ENCODE measurements at places on chromosomes 11 and 22. TPM values are rescaled to one million over a fixed set of nuclear protein-coding genes. Genes with fewer than 3 reads are reported as not detected.

The SCGB1A1 gene
- total RNA-seq, result not detected

The OR10A2 gene
- not detected for total RNA-seq

The OSBP2 gene
- 6.7 TPM for total RNA-seq

The C11orf87 gene
- 0.09 TPM for total RNA-seq

The TMEM41B gene
- total RNA-seq, result 23.8 TPM

The HSD17B12 gene
- total RNA-seq, result 109 TPM

The TRIM21 gene
- total RNA-seq, result 7.3 TPM

The ZNF280B gene
- 1.1 TPM for total RNA-seq

The CHRDL2 gene
- 2.1 TPM for total RNA-seq

The DRICH1 gene
- not detected for total RNA-seq

The C11orf52 gene
- 0.95 TPM for total RNA-seq

The LIN7C gene
- total RNA-seq, result 15.9 TPM

All from heart right ventricle (tissue), 16 donors.